Activated gamma-delta T cell treated with Interleukin-2 at 50 U/mL for 16 hours (primary cell): ENCODE measurements at places on chromosomes 2 and 18.

DNA sequence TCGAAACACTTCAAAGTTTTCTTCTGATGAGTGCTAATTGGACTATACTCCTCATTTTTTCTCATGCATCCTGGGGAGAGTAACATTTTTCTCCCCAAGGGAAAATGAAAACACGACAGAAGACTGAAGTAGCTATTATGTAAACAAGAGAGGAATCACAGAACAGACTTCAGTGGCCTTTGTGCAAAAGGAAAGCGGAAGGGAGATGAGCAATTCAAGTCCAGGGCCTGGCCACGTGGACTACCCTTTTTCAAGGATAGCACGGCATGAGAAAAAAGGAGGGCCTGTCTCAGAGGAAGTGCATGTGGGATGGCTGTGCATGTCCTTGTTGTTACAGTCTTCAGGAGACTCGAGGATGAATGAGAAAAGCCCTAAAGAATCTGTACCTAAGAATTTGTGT lies 43.8 kb upstream of the KCNE4 start:
- no peak for DNase-seq

- no peak for DNase-seq
Observed at GRCh38 chr18:75164479-75164878, 44.5 kb downstream of the PTGR3 start.

- DNase-seq = no peak
Observed at GRCh38 chr18:74110976-74111375, 36.7 kb downstream of the FBXO15 start.

DNA sequence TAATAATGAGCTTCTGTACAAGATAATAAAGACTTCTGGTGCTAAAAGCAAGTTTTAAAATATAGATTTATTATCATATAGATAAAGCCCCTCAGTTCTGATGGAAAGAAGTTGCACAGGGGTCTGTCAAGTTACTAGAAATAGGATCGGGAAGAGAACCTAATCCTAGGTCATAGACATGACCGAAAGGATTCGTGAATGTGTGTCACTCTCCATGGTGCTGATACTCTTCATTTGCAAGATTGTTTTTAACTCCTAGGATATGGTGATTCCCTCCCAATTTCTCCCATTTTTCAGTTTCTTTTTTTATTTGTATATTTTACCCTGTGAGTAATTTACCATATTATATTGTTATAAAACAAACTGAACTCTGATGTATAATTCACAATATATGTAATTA lies 58.9 kb upstream of the CTNNA2 start:
- DNase-seq = no peak

GRCh38 chr18:22739061-22739642 lies 194.0 kb upstream of the RBBP8 start:
- no peak for DNase-seq

DNA sequence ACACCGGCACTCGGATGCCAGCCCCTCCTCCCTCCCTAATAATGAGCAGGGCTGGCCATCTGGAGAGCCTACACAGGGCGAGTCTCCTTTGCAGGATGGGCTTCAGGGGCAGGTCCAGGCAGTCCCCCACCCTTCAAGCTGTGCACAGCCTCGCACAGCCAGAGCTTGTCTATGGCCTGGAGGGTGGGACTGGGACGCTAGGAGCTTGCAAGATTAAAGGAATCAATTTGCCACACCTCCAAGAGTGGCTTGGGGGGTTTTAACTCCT lies 43.9 kb upstream of the OTOF start:
- DNase-seq = no peak

DNA sequence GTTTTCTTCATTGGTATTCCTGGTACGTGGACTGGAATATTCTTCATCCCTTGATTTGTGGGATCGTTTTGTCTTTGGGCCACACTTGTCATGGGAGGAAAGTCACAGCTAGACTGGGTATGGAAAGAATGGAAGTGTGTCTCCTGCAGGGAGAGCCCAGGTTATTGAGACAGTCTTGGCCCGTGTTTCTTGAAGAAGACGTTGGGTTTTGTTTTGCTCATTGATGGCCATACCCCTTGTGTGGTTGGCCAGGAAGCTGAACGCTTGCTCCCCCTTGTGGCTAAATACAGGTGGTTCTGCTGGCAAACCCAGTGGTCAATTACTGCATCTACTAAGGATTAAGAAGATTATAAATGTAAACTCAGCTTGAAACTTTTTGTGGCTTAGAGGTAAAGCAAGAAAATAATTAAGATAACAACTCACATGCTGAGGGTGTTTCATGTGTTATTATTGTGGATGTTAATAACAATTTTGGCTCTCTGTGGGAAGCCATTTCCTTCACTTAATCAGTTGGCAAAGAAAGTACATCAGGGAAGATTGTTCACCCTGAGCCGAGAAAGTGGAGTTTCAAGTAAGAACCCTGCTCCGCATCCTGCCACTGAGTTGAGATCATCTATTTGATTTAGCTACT lies 91.8 kb downstream of the NEDD4L start:
- DNase-seq = peak; percentile 44

- DNase-seq = no peak
Observed at GRCh38 chr18:57094175-57094574, 52.7 kb upstream of the BOD1L2 start.

- no peak for DNase-seq
Observed at GRCh38 chr2:109331896-109332848, 203.2 kb downstream of the SH3RF3 start.

GRCh38 chr2:231663458-231664212 lies 44.7 kb upstream of the PTMA start:
- no peak for DNase-seq

DNA sequence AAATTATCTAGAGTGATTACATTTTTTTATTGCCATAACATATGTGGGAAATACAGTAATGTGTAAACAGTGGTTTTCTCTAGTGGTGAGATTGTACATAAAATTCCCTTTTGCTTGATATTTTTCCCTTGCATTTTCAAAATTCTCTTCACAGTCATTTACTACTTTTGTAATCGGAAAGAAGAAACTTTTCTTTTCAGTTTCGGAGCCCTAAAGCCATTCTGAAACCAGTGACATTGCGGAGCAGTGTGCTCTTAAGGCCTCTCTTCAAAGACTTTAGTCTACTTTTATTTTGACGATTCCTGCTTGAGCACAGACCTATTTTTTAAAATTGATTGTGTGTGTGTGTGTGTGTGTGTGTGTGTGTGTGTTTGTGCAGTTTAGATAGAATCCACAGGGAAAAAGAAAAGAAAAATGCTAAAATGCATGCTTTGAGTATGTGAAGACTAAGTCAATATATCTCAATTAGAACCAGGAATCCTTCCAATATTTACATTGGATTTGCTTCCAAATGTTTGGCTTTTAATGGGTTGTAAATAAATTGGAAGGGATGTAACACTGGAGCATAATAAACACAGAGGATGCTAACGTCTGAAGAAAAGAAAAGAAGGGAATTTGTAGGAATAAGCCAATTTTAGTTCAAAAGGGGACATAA lies 357.4 kb downstream of the RND3 start:
- DNase-seq = no peak

DNA sequence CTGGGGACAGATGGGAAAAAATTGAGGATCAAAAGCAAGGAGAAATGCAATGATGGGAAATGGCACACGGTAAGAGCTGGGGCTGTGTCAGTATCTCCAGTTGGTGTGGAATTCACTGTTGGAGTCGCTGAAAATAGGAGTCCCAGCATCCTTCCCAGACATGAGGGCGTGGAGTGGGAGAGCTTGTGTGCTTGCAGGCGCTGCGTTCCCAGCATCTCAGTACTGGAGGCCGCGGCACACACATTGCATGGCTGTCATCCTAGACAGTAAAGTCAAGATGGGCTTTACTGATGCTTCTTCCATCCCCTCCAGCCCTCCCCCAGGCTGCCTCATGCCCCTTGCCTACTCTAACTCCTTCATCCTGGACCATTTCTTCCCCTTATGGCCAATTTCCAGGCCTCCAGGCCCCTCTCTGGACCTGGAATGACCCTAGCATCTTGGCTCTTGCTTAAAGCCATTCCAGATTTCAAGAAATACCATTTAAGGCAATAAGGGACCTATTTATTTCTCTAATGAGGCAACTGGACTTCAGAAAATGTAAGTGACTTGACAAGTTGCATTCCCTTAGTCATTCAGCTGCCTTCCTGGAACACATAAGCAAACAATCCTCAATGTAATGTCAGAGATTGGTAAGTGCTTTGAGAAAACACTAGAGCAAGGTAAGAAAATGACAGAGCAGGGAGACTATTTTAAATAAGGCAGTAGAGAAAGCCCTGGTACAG lies 70.5 kb upstream of the TTC39C start:
- no peak for DNase-seq

GRCh38 chr2:129888896-129889295 lies 90.6 kb upstream of the RAB6C start:
- no peak for DNase-seq

DNA sequence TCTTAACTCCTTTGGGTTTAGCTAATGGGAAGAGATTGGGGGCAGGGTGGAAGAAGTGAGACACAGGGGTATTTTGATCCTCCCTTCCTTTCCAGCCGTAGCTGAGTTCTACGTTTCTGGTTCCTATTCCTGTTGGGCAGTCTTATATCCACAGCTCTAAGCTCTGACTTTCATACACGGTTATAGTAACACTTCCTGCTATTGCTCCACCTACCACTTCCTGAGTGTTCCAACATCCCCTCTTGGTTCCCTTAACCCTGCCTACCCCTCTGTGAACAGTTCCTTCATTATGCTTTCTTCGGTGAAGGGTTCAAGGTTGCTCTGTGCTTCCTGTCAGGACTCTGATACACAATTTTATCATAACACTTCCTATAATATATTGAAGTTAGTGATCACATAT lies 205.1 kb downstream of the DNAH7 start:
- DNase-seq = no peak

- DNase-seq = no peak
Observed at GRCh38 chr2:4588606-4589005, 885.2 kb downstream of the DCDC2C start.

GRCh38 chr18:22391407-22392345 lies 26.0 kb downstream of the CTAGE1 start:
- DNase-seq = peak; percentile 62

GRCh38 chr2:175156534-175156933 lies 11.5 kb downstream of the ATF2 start:
- no peak for DNase-seq

GRCh38 chr2:77513191-77513590 lies 9.0 kb downstream of the LRRTM4 start:
- DNase-seq = no peak

DNA sequence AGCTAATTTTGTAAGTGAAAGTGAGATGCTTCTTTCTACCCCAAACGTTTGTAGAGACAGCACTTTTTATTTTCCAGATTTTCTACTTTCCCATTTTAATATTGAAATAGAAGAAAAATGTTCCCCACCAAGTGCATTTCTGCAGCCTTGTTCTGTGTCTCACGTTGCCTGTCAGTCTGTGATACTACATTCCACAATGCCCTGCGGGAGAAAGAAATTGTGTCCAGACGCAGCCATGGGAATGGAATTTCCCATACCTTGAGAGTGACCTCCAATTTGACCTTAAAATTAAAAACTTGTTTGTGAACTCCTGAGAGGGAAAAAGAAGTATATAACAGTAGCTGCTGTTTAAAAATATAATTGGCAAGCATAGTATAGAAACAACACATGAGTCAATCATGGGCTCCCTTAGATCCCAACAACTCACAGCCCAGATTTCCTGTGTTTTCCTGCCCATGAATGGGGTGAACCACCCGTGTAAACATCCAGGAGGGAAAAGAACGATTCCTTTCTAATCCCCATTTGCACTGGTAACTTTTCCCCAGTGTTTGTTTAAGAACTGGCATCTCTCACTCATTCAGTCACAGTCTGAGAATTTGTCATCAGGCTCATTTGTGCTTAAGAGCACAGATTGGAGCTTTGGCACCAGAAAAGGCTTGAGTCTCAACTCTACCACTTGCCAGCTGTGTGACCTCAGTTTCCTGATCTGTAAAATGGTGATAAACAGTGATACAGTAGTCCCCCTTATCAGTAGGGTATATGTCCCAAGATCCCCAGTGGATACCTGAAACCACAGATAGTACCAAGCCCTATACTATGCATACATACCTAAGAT lies 166.1 kb upstream of the ZNF521 start:
- no peak for DNase-seq

DNA sequence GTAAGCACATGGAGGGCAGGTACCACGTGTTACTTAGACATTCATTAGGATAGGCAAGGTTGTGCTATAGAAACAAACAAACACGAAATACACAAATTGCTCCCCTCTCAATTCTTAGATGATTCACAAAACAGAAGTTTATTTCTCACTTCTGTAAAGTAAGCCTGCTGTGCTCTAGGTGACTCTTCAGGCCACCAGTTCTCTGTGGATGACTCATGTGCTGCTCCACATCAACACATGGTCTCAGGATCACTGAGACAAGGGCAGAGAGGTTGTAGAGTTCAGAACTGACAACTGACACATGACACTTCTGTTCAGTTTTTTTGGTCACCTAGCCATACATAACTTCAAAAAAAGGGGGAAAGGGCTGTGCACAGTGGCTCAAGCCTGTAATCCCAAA lies 70.6 kb downstream of the DAW1 start:
- no peak for DNase-seq

GRCh38 chr2:20421336-20421987 lies 25.4 kb upstream of the RHOB start:
- no peak for DNase-seq

GRCh38 chr2:46001741-46002506 lies 295.3 kb upstream of the EPAS1 start:
- no peak for DNase-seq
